ENCODE measurements at places on chromosomes 1 and 21.

DNA sequence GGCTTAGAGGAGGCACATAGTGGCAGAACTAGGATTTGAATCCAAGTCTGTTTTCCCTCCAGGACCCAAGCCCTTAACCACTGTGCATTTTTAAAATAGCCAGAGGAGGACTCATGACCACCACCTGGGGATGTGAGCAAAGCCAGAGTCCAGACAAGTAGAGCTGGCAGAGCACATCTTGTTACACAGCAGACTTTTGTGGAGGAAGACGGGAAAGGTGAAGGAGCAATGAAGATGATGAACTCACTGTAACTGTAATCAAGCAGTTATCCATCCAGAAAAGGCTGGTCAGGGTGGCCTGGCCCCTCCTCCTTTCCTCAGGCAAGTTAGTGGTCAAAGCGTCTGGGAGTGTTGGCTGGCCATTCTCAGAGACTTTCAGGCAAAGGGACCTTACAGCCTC lies 50.9 kb downstream of the SLC44A3 start:
- no peak for DNase-seq

DNA sequence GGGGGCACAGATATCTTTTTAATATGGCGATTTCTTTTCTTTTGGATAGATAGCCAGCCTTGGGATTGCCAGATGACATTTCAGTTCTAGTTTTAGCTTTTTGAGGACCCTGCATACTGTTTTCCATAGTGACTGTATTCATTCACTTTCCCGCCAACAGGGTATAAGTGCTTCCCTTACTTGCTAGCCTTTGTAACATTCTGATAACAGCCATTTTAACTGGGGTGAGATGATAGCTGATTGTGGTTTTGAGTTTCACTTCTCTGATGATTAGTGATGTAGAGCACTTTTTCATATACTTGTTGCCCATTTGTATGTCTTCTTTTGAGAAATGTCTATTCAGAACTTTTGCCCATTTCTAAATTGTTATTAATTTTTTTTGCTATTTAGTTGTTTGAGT lies 151.9 kb downstream of the NTPCR start:
- DNase-seq: no peak

DNA sequence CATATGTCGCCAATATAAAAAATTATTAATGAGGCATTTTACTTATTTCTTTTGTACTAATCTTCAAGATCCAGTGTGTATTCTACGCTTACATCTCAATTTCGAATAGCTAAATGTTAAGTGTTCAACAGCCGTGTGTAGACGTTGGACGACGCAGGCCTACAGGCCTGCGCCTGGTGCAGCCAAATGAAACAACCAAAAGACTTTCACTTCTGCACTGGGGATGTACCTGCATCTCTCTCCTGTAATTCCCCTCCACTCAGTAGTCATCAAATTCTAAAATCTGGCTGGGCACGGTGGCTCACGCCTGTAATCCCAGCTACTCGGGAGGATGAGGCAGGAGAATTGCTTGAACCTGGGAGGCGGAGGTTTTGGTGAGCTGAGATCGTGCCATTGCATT lies 76.8 kb upstream of the HNRNPU start:
- no peak for DNase-seq

DNA sequence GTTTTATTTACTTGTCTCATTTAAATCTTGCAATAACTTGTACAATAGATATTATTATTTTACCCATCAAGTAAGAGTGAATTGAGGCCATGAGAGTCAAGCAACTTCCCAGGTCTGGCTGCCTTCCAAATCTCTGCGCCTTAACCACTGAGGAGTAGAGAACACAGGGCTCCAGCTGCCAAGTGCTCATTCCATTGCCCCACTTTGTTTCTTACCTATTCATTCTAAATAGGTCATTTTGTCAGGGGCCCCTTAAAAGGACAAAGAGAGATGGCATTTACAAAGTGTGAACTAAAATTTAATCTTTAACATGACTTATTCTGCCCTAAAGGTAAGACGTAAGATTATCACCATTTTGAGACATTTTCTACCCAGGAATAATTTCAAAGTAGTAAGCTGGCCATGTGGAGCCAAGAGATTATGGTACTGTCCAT lies 3.5 kb downstream of the PPP1R15B start:
- DNase-seq: no peak

GRCh38 chr1:194289569-194290266 lies 1103.3 kb upstream of the B3GALT2 start:
- no peak for DNase-seq

GRCh38 chr1:55049271-55049913 lies 10.0 kb downstream of the PCSK9 start:
- DNase-seq: no peak

GRCh38 chr1:203130358-203130985 lies 2.9 kb downstream of the ADORA1 start:
- no peak for DNase-seq
